Pancreas (tissue), 10 donors: ENCODE measurements at places on chromosomes 4 and X. TPM values are rescaled to one million over a fixed set of nuclear protein-coding genes. Genes with fewer than 3 reads are reported as not detected.
A peak's percentile ranks its signal among the peaks of the same experiment; 100 is the strongest.

NEXMIF gene
- total RNA-seq, result 1.9 TPM

GRIA2 gene
- total RNA-seq, result 1.1 TPM

DNA sequence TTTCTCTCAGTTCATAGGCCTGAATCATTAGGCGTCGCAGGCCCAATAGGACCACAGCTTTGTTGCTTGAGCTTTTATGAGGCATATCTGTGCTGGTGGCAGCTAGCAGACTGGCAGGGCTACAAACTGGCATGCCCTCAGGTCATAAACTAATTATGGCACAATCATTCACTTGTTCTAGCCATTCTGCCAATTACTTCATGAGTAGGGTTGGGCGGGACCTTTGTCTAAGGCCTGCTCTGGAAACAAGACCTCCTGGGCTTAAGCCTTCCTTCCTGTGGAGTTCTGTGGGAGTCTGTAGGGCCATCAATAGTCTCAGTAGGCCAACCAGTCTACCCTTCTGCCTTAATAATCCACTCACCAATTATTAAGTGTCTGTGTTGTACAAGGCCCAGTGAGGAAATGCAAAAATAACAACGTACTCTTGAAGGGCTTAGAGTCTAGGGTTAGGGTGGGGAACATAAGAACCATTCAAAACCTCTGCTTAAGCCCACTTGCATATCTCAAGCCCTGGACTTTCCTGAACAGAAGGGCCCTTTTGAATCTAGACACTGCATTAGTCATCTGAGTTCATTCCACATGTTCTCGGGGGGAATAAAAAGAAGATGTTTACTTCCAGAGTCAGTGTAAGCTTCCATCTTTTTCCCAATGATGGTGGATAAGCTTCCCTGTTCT, 44.5 kb downstream of the SHROOM4 start:
- peak; percentile 23 for DNase-seq
- H3K4me3 ChIP-seq, result no peak overlapping the region
- H3K4me1 ChIP-seq, result peaks cover 6% of the 10 kb centered on the region
- no peak overlapping the region for H3K27ac ChIP-seq
- H3K36me3 ChIP-seq, result no peaks in the 10 kb centered on the region
- H3K27me3 ChIP-seq, result no peaks in the 10 kb centered on the region

DNA sequence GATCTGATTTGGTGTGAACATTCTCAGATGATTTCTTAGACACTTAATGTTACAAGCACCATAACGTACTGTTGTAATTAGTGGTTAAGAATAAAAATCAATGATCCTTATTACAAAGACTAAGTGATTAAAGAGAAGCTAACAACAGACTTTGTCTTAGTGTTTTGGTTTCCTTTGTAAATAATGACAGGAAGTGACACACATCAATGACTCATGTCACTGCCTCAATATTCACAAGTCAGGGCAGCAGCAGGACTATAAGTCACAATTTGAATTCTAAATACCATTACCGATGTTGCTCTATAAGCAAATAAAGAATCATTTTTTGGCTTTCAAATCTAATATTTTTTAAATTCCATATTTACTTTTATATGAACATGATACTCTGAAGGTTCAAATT, 115.8 kb upstream of the FAT4 start:
- H3K27me3 ChIP-seq, result no peaks in the 10 kb centered on the region
- H3K27ac ChIP-seq, result no peak overlapping the region
- no peaks in the 10 kb centered on the region for H3K36me3 ChIP-seq

USP11 gene
- total RNA-seq, result 20.6 TPM

- no peak overlapping the region for H3K4me3 ChIP-seq
- H3K36me3 ChIP-seq, result no peaks in the 10 kb centered on the region
- H3K27ac ChIP-seq, result no peak overlapping the region
These were observed 2.6 kb downstream of the PLP1 start for GRCh38 chrX:103779141-103779789.

MAD2L1 gene
- 0.59 TPM for total RNA-seq

MID2 gene
- 10.8 TPM for total RNA-seq

DNA sequence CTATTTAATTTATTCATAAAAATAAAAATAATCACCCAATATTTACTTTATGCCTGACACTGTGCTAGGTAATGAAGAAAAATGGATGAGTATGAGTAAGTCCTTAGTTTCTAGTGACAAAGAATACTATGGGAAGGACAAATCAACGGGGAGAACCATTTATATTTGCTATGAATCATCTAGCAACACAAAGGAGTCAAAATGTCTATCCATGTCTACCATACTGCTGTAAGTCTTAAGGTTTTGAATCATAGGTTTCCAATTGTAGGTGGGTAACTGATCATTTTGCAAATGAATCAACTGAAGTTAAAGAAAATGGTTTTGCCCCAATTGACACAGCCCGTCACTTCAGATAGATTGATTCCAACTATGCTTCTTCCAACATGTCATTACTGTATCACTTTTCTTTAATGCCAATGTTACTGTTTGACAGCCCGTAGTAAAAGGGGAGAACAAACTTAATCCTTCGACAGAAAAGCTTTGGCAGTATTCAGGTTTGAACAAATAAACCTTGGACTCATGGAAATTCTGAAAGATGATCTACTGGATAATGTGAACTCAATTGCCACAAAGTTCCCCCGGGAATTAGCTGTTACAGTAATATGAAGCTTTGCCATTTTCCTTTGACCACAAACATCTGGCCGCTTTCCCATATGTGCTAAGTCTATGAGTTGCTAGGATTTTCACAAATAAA, 3.2 kb downstream of the TDO2 start:
- peaks cover 4% of the 10 kb centered on the region for H3K4me1 ChIP-seq
- H3K36me3 ChIP-seq, result no peaks in the 10 kb centered on the region
- no peak for DNase-seq
- H3K27ac ChIP-seq, result no peak overlapping the region
- no peak overlapping the region for H3K4me3 ChIP-seq

GRCh38 chr4:183256756-183257385, 63.2 kb downstream of the CLDN22 start:
- no peaks in the 10 kb centered on the region for H3K27me3 ChIP-seq
- H3K4me1 ChIP-seq, result no peaks in the 10 kb centered on the region
- peaks cover 4% of the 10 kb centered on the region for H3K36me3 ChIP-seq
- no peak overlapping the region for H3K27ac ChIP-seq
- peak; percentile 49 for DNase-seq

- H3K36me3 ChIP-seq, result no peaks in the 10 kb centered on the region
- H3K4me1 ChIP-seq, result no peaks in the 10 kb centered on the region
- no peak overlapping the region for H3K27ac ChIP-seq
- no peak overlapping the region for H3K4me3 ChIP-seq
These were observed 194.0 kb downstream of the PDGFRA start for GRCh38 chr4:54423066-54423465.

DNA sequence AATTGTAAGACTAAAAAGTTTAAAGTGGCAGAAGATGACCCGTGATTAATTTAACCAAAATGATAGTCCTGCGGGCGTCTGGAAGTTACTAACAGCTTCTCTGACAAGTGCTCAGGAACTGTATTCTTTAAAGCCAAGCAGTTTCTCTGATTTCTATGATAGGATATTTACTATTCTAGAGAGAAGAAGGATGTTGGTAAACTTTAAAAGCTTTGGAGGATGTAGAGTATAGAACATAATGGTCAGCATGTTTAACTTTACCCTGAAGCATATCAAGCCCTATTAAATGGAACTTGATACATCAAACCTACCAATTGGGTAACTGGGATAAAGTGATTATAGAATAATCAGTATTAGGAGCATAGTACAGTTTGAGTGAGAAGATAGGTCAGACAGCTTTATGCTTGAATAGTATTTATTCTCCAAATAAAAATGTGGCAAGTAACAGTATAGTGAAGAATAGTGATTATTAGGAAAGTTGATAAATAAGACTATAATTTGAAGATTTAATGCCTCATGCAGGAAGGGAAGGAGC, 1.8 kb downstream of the STIM2 start:
- no peaks in the 10 kb centered on the region for H3K27me3 ChIP-seq
- H3K4me3 ChIP-seq, result peak overlapping the region; percentile 91
- H3K36me3 ChIP-seq, result no peaks in the 10 kb centered on the region
- no peak for DNase-seq
- no peak overlapping the region for H3K27ac ChIP-seq

RHOH gene
- 0.08 TPM for total RNA-seq

- no peak for DNase-seq
- no peak overlapping the region for H3K4me3 ChIP-seq
- no peaks in the 10 kb centered on the region for H3K4me1 ChIP-seq
- H3K27ac ChIP-seq, result no peak overlapping the region
- H3K36me3 ChIP-seq, result no peaks in the 10 kb centered on the region
- no peaks in the 10 kb centered on the region for H3K27me3 ChIP-seq
These were observed 126.7 kb downstream of the DHRSX start for GRCh38 chrX:2374086-2374485.

NPY2R gene
- total RNA-seq, result not detected

DNA sequence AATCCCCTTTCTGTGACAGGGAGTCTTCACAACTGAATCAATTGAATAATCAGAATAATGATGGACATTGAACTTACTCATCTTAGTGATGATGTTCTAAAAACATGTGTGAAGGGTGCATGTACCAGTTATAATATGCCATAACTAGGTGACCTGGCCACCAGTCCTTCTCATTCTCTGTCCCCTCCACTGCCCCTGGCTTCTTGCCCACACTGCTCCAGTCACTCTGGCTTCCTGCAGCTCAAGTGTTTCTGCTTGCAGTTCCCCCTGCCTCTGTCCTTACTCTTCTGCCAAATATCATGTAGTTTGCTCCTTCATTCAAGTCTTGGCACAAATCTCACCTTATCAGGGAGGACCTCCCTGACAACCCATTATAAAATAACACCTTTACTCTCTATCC, 168.1 kb upstream of the SLC7A11 start:
- H3K36me3 ChIP-seq, result no peaks in the 10 kb centered on the region
- no peak for DNase-seq
- peaks cover 8% of the 10 kb centered on the region for H3K4me1 ChIP-seq
- H3K27ac ChIP-seq, result no peak overlapping the region
- H3K4me3 ChIP-seq, result no peak overlapping the region

- peak overlapping the region; percentile 62 for H3K4me3 ChIP-seq
- peak; percentile 59 for DNase-seq
- no peaks in the 10 kb centered on the region for H3K36me3 ChIP-seq
These were observed 1.3 kb upstream of the FHIP1A start for GRCh38 chr4:151407466-151408379.

DNA sequence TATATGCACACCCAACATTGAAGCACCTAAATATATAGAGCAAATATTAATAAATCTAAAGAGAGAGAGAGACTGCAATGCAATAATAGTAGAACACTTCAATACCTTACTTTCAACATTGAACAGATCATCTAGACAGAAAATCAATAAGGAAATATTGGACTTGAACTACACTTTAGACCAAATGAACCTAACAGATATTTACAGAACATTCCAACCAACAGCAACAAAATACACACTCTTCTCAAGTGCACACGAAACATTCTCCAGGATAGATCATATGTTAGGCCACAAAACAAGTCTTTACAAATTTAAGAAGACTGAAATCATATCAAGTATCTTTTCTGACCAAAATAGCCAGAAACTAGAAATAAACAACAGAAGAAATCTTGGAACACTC, 66.6 kb downstream of the CD99L2 start:
- H3K36me3 ChIP-seq, result no peaks in the 10 kb centered on the region
- no peak overlapping the region for H3K4me3 ChIP-seq
- no peaks in the 10 kb centered on the region for H3K4me1 ChIP-seq
- no peak for DNase-seq
- no peaks in the 10 kb centered on the region for H3K27me3 ChIP-seq
- peak overlapping the region; percentile 23 for H3K27ac ChIP-seq

PRKG2 gene
- total RNA-seq, result 1.1 TPM

DNA sequence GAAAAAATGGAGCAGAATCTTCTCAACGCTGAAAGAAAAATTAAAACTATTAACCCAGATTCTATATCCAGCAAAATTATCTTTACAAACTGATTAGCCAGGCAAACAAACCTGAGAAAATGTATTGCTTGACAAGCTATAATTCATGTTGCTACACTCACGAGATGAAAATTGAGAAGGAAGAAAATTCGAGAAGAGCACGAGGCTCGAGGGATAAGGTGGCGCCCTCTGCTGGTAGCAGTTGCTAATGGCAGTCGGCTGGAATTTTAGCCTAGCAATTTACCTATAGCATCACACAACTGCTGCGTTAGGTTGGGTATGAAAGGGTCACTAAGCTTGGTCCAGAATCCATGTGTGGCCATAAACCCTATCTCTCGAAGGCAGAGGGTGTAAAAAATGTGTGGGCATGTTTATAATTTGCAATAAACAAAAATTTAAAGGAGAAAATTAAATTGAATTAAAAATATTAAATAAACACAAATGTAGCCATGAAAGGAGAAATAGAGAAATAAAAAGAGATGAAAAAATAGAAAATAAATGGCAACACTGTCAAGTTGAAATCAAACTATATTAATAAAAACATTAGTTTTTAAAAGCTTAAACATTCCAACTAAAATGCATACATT, 126.6 kb downstream of the PPP4R3C start:
- H3K27ac ChIP-seq, result no peak overlapping the region
- H3K36me3 ChIP-seq, result no peaks in the 10 kb centered on the region
- DNase-seq, result no peak
- H3K4me3 ChIP-seq, result no peak overlapping the region
- no peaks in the 10 kb centered on the region for H3K4me1 ChIP-seq

DNA sequence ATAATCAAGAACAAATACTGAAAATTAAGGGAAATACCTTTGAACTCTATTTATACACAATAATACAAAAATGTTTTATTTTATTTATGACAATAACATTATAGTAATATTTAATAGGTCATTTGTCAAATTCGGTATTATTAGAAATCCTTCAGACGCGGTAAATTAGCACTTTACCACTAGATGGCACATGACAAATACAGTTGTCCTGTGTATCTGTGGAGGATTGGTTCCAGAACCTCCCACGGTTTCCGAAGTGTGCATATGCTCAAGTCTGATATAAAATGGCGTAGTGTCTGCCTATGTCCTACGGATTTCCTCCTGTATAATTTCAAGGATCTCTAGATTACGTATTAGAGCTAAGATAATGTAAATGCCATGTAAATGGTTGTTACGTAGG, 8.1 kb upstream of the LINC00632 start:
- H3K4me1 ChIP-seq, result no peaks in the 10 kb centered on the region
- no peak overlapping the region for H3K27ac ChIP-seq
- no peak overlapping the region for H3K4me3 ChIP-seq
- no peaks in the 10 kb centered on the region for H3K36me3 ChIP-seq

SMIM10 gene
- 1.2 TPM for total RNA-seq

REPS2 gene
- 27.6 TPM for total RNA-seq

CENPVL1 gene
- total RNA-seq, result not detected

DNA sequence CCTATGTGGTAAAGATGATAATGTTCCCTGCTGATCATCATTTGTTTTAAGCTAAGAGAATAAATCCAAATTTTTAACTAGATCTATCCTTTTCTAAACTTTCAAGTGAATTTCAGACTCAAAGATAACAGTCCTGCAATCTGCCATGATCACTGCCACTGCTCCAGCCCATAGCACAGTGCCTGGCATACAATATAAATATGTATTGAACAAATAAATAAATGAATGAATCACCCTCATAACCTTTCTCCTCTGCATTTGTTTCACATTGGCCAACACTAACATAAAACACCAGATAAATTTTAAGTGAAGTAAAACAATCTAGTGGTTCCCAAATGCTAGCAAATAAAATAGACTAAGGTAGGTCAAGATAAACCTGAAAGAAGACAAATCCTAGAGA, 439.0 kb downstream of the GPM6A start:
- H3K4me1 ChIP-seq, result no peaks in the 10 kb centered on the region
- H3K4me3 ChIP-seq, result no peak overlapping the region
- H3K27ac ChIP-seq, result no peak overlapping the region
- H3K36me3 ChIP-seq, result no peaks in the 10 kb centered on the region
- no peaks in the 10 kb centered on the region for H3K27me3 ChIP-seq

GRCh38 chr4:76960014-76960413, 10.5 kb downstream of the SEPTIN11 start:
- no peaks in the 10 kb centered on the region for H3K36me3 ChIP-seq
- H3K27me3 ChIP-seq, result no peaks in the 10 kb centered on the region
- DNase-seq, result no peak

GRCh38 chrX:40688929-40689328, 41.6 kb upstream of the CXorf38 start:
- H3K4me3 ChIP-seq, result no peak overlapping the region
- H3K36me3 ChIP-seq, result no peaks in the 10 kb centered on the region
- H3K27me3 ChIP-seq, result no peaks in the 10 kb centered on the region
- no peak overlapping the region for H3K27ac ChIP-seq

ADH1B gene
- total RNA-seq, result 100 TPM
